ENCODE measurements at places on chromosomes 11 and 22.
A peak's percentile ranks its signal among the peaks of the same experiment; 100 is the strongest.

GRCh38 chr11:42271306-42271705 lies 811.9 kb upstream of the LRRC4C start:
- DNase-seq: no peak

GRCh38 chr22:39907605-39908097 lies 6.8 kb downstream of the GRAP2 start:
- DNase-seq: no peak

GRCh38 chr11:83061883-83062282 lies 9.8 kb downstream of the RAB30 start:
- DNase-seq: no peak

DNA sequence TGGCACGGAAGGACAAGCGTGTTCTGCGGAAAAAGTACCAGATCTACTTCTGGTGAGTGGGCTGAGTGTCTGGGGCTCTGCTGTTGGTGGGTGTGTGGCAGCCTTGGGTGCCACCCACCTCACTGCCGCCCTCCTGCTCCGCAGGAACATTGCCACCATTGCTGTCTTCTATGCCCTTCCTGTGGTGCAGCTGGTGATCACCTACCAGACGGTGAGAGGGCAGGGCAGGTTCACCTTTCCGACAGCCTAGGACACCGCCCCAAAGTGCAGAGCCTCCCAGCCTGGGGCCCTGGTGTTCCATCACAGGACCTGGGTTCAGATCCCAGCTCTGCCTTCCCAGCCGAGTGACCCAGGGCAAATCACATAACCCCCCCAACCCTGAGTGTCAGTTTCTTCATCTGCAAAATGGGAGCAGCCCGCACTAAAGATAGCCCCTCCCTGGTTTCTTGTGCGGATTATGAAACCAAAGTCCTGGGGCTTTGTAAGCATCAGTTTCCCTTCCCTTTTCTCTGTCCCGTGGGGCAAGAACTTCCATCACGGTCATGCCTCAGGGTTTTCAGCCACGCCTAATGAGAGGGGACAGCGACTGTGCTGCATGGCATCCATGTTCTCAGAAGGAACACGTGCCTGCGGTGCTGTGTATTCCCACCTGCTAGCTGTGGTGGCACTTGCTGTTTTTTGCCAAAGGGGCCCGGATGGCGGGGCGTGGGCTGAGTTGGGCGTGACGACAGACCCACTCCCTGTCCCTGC lies 9.8 kb upstream of the TAGLN start:
- DNase-seq: no peak

GRCh38 chr11:116596346-116597260 lies 176.2 kb downstream of the BUD13 start:
- no peak for DNase-seq

DNA sequence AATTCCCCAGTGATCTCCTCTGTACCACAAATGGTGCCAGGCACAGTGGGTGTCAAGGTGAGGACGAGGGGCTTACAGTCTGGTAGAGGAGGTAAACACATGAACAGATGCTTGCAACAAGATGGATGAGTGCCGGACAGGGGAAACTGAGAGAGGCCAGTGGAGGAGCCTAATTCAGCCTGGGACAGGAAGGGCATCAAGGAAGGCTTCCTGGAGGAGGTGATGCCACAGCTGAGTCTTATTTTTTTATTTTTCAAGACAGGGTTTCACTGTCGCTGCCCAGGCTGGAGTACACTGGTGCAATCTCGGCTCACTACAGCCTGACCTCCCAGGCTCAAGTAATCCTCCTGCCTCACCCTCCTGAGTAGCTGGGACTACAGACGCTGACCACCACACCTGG lies 18.8 kb upstream of the NEFH start:
- no peak for DNase-seq

DNA sequence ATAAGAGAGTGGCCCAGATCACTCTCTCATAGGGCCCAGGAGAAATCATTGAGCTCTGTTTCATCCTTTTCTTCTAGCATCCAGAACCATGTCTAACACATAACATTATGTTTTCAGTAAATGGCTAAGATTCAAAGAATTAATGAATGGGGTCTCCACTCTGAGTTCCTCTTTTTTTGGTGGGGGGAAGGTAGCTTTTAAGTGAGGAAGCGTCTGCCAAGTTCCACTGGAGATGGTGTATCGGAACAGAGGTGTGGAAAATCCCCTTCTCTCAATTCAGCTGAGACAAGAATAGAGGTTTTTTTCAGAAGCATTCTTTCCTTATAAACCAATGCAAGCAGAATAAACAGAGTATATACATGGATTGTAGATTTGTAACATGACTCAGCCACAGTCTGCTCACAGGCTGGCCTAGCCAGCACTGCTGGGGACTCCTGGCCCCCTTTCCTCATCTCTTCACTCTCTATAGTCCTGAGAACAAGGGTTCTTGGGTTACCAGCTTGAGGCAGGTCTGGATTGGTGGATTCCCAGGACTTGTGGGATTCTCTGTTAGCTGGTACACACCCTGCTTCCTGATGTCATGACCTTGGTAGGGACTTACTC lies 97.2 kb downstream of the TRAF6 start:
- no peak for DNase-seq

DNA sequence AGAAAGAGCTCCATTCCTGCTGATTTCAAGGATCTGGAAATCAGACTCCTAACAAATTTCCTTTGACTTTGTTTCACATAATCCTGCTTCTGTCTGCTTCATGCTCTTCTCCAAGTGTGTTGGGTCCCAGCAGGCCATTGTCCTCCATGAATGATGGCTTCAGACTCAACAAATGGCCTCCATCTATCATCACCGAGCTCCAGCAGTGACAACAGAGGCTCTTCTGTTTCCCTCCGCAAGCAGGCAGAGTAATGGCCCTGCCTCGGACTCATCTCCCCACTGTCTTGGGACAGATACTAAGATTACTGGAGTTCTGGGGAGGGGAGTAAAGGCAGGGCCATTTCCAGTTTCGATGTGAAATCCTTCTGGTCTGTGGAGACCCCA lies 127.3 kb downstream of the TENM4 start:
- DNase-seq: no peak

DNA sequence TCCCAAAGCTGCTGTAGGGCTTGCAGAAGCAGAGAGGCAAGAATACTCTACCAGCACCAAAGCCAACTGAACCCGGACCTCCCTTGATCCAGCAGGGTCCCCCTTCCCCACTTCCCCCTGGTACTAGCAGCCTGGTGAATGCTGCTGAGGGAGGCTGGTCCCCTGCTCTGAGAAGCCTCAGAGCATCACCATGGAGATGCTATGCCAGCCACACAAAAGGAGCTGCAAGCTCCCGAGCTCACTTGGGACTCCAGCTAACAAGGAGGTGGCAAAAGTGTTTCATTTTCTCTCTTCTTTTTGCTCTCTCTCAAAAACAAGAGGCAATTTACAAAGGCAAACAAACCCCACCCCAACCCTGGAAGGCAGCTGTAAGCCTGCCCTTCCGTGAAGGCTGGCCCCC lies 509.8 kb downstream of the BUD13 start:
- DNase-seq: no peak

DNA sequence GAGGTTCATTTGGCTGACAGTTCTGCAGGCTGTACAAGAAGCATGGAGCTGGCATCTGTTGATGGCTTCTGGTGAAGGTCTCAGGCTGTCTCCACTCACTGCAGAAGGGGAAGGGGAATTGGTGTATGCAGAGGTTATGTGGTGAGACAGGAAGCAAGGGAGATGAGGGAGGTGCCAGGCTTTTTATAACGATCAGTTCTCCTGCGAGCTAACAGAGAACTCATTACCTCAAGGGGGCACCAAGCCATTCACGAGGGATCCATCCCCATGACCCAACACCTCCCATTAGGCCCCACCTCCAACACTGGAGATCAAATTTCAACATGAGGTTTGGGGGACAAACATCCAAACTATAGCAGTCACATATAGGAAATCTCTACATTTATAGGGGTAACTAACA lies 38.7 kb upstream of the E2F8 start:
- DNase-seq: no peak

DNA sequence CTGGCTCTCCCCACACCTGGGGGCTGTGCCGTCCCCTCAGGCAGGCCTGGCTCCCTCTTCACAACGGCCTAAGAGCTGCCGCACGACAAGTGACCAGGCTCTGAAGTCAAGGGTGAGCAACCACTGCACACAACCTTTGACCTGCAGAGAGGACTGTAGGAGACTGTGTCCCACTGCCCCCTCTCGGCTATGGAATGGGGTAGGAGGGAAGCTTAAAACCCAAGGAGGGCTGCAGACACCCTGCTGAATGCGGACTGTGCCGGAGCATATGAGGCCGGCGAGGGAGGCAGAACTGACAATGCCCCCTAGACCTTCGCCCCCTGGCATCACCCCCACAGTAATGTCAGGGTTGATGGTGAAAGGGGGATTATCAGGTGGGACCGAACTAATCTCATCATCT lies 311.9 kb downstream of the CTTN start:
- no peak for DNase-seq

DNA sequence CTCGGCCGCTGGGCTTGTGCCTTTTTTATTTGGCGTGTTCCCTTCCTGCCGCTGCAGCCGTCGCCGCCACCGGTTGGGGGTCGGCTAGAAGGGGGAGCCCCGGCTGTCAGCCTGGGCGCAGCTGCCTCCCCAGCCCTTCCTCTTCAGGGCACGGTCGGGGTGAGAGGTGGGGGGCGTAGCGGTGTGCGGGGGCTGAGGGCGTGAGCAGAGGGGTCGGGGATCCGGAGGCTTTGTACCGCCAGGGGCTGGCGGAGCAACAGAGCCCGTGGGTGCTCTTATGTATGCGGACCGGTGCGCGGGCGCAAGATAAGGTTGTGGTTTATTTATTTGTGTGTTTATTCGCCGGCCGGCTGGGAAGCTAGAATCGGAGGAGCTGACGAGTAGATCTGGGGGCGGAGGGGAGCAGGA lies 477 bp downstream of the ZBTB16 start:
- no peak for DNase-seq

DNA sequence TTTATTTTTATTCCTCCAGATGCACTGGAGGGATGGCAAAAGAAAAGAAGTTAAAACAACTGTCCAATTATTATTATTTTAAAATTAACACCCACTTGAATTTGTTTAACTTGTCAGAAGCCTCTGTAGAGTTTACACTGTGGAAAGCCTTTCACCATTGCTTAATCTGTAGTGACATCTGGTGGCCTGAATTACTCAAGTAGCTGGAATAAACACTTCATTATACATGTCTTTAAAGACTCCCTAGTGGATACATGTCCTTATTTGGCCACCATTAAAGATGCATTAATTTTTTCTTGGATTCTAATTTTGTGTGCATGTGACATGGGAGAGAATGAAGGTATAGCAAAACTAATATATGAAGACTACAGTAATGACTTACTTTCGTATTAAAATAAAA lies 1496.5 kb downstream of the FAM181B start:
- peak; percentile 20 for DNase-seq

GRCh38 chr11:64929625-64930024 lies 5.1 kb downstream of the PPP2R5B start:
- no peak for DNase-seq

GRCh38 chr22:45968751-45969413 lies 8.1 kb downstream of the WNT7B start:
- no peak for DNase-seq

DNA sequence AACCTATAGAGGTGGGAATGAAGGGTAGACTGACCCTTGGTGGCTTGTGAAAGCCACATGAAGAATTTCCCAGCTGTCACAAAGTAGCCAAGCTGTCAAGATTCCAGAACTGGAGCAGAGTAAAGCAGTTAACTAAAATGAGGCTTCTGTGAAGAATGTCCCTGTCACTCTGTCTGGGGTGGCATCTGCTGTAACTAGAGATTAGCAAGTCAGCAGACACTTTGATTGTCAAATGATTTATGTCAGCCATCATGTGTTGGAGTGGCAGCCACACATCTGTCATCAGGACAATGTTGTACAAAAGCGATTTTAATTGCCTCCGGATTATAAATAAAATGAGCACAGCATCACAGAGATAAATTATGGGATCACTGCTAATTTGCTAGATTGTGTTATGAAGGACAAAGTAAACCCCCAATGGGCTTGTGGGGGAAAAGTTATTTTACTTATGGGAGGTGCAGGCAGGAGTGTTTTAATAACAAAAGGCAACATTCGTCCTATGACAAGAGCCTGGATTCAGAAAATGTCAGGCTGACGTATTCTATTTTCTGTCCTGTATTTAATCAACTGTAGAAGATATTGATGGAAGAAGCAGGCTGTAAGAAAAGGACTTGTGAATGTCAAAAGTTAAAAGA lies 270.9 kb downstream of the FAM181B start:
- no peak for DNase-seq

DNA sequence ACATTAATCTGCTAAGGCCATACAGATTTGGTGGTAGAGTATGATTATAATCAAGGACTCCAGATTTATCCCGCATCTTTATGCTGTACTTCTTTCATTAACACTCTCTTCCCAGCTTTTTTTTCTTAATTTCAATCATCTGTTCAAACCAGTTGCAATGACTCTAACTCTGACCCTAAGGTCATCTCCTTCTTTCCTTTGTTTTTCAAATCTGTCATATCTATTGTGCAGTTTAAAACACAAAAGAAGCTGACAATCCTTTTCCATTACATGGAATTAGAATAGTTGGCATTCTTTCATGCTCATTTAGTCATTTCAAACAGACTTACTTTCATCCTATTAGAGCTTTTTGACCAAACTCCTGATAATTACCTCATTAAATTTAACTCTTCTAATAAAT lies 53.6 kb upstream of the GRM5 start:
- no peak for DNase-seq

GRCh38 chr11:110711776-110712658 lies at the start of gene ARHGAP20:
Gene ARHGAP20, minus strand, starts transcription at chr11:110712437. Its CDS starts 206 bp downstream, at chr11:110712231.
- peak; percentile 49 for DNase-seq

DNA sequence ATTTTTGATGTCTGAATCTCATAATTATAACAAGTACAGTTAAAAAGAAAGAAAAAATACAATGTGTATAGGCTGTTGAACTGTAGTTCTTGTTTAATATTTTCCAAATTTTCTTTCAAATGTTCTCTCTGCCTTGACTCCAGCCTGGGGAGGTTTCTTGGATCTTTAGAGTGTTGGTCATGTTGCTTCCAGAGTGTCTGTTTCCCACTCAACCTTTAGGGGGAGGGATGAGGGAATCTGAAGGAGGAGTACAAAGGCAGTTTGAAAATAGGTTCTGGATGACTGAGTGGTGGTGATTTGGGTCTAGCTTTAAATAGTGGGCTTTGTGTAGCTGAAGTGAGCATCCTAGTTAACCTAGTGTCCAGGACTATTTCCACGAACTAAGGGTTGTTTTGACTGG lies 2.0 kb downstream of the CTNND1 start:
- no peak for DNase-seq

- DNase-seq: no peak
These were observed 434.1 kb downstream of the BRD1 start for GRCh38 chr22:49393526-49393925.

- DNase-seq: no peak
These were observed 8.5 kb upstream of the ME3 start for GRCh38 chr11:86680716-86681482.

Measured in NT2/D1 (cell line).